ENCODE measurements at places on chromosomes 6 and 20. TPM values are rescaled to one million over a fixed set of nuclear protein-coding genes. Genes with fewer than 3 reads are reported as not detected.

The TBPL1 gene
- 67.1 TPM for polyA plus RNA-seq

The FAXC gene
- polyA plus RNA-seq: not detected

- DNase-seq: no peak
These were observed 171.6 kb downstream of the UBE3D start for GRCh38 chr6:82893889-82894652.

DNA sequence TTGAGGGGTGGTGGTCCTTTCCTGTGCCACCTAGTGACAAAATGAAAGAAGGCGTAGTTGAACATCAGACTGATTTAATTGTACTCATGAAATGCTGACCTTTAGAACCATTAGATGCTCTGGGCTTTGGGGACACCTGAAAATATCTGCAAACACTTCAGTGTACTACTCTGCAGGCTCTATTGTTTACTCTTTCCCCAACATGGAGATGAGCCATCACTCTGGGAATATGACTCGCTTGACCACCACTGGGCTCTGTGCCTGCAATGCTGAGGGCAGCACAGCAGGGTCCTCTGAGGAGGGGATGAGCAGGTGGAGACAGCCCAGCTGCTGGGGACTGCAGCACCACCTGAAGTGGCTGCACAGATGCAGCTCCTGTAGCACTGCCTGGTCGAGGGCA lies 74.8 kb upstream of the SLC24A3 start:
- no peak for DNase-seq

- no peak for DNase-seq
These were observed 33.6 kb upstream of the HSF2 start for GRCh38 chr6:122365775-122366403.

DNA sequence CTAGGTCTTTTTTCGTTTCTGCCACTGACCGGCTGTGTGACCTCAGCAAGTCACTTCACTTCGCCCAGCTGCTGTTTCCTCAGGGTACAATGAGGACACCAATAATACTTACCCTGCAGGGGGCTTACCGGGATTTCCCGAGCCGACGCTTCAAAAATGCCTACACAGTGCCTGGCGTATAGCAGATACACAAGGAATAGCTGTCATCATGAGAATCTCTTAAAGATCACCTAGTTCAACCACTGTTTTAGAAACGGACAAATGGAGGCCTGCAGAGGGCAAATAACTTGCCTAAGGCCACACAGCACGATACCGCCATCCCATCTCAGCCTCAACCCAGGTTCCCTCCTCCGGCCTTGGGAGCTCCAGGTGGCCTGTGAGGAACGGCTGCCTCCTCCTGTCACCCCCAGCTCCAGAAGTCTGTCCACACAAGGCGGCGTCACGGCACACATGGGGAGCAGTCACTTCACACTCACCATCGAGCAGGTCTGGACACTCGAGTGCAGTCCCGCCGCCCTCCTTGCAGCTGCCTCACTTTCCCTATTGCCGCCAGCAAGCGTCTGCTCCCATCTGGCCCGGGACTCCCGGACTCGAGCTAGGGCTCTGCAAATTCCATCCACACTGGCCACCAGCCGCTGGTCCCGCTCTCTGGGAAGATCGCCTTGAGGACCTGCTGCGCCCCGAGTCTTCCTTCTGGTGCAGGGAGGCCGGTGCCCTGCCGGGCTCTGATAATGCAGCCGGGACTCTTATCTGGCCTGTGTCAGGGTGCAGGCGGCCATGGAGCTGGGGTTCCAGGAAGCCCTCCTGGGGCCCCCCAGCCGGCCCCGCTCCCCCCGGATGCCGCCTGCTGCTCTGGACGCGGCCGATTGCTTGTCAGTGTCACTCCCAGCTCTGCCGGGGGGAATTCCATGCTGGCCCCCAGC lies at the start of gene RIPOR3:
RIPOR3 (minus strand) TSS at position 893 of the 923 bp plus-strand sequence; CDS start at position 479, 414 bp downstream.
- DNase-seq: no peak

DNA sequence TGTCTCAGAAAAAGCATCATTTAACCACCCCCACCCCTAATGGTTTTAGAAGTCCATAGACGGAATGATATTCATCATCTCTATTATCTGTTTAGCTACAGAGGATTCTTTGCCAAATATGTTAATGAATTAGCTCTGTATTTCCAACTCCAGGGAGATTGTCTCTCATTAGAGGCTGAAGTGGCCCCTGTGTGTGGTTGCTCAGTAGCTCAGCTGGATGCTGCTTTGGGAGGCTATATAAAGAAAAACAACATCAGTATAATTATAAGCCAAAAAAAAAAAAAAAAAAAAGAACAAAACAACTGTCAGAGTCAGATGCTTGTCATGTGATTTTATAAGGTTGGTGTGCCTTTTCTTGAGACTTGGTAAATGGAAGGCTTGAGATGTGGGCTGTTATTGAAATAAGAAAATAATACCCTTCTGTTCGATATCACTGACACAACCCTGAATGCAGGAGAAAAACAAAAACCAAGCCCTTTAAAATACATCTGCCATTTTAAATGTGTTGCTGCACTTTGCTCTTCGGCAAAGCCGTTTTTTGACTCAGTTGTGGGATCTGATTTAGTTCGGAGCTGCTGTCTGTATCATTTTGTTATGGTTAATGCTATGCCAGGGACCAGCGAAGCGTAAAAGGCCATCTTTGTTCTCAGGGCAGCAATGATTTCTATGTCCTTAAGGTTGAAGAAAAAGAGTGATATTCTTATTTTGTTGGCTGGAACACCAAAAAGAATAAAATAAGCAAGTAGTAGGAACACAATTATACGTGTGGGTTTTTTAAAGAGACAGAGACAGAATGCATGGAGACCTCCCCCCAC lies 422.6 kb downstream of the QKI start:
- DNase-seq: no peak

The SYNCRIP gene
- 39.1 TPM for polyA plus RNA-seq

The MBOAT1 gene
- 0.76 TPM for polyA plus RNA-seq

GRCh38 chr6:15244620-15245360 lies 1.1 kb upstream of the JARID2 start:
- DNase-seq: peak; percentile 68

DNA sequence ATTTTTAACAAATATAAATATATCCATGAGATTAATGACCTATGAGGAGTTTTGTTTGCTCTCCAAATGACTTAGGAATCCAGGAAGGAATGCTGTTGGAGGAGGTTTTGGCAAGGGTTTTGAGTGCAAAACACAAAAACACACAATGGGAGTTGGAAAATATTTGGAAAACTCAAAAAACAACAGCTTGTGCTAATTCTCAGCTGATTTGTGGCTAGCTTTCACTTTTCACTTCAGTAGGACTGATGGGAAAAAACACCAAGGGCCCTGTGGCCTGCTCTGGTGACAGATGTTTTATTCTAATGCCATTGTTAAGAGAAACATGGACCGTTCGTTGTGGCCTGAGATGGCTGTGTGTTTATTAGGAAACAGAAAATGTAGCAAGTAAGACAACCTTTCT lies 113.9 kb downstream of the ALDH8A1 start:
- DNase-seq: no peak

GRCh38 chr20:64102647-64103354 lies 4.6 kb downstream of the NPBWR2 start:
- no peak for DNase-seq

- no peak for DNase-seq
These were observed 10.5 kb downstream of the NKX2-2 start for GRCh38 chr20:21503345-21503744.

GRCh38 chr6:41733707-41734665 lies 1.4 kb downstream of the TFEB start:
- DNase-seq: peak; percentile 80

DNA sequence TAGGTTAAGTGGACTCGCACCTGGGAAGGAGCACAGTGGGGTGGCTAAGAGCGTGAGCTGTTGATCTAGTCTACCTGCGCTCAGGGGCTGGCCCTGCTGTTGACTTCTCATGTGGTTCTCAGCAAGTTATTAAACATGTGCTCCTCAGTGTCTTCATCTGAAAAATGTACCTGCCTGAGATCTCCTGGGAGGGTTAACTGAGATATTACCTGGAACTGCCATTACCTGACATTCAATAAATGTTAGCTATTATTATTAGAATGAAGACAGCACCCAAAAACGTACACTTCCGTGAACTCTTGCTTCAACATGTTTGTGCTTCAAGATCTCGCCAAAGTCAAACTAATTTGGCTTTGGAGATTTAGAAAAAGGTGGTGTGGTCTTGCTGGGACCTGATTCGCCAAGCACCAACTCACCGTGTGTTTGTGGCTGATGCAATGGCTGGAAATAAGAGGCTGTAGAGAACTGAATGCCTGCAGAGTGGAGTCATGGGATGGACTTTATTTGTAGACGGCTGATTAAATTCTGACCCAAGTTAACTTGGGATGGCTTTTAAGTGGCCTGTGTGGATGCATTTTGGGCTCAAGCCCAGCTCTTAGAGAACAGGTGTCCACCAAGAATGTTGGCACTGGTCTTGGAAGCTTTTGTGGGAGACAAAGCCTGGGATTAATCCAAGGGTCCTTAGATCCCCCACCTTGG lies 692.9 kb downstream of the QKI start:
- DNase-seq: no peak

- DNase-seq: peak; percentile 25
These were observed 2.0 kb downstream of the MYB start for GRCh38 chr6:135183002-135183531.

DNA sequence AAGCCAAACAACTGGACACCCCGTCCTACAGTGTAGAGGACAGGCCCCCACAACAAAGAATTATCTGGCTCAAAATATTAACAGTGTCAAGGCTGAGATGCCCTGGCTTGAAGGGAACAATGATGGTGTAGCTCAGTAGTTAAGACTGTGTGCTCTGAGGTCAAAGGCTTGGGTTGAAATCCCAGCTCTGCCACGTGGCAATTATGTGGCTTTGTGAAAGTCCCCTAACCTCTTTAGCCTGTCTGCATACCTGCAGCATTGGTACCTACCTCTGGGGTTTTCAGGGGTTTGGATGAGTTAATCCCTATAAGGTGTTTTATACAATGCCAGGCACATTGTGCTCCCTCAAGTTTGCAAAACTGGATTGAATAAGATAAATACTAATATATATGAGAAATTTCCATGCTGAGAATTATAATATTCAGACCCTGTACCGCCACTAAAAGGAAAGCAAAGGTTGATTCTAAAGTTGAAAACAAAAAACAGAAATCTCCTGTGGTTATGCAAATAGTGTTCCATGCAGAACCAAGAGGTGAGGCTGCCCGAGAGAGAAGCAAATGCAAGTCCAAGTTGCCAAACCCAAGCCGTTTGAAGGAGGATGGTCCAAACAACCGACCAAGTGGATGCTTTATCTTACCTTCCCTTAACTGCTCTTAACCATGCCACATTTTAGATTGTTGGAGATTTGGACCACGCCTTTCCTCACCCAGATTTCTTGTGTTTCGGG lies 199.8 kb downstream of the NFATC2 start:
- DNase-seq: no peak

DNA sequence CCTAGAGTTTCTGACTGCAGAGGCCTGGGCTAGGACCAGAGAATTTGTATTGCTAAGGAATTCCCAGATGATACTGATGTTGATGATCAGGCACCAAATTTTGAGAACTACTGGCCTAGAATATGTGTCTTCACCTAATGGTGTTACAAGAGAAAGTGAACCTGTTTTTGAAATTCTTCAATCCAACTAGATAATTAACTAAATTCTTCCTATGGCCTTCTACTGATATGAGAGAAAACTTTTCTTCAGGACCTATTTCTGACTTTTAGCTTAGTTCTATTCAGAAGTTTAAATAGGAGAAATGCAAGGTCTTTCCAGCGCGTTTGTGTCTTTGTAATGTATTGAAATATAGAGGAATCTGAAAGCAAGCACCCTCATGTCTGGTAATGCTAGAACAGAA lies 7.3 kb downstream of the NKAIN2 start:
- no peak for DNase-seq

GRCh38 chr6:11769811-11770545 lies 8.6 kb downstream of the ADTRP start:
- no peak for DNase-seq

DNA sequence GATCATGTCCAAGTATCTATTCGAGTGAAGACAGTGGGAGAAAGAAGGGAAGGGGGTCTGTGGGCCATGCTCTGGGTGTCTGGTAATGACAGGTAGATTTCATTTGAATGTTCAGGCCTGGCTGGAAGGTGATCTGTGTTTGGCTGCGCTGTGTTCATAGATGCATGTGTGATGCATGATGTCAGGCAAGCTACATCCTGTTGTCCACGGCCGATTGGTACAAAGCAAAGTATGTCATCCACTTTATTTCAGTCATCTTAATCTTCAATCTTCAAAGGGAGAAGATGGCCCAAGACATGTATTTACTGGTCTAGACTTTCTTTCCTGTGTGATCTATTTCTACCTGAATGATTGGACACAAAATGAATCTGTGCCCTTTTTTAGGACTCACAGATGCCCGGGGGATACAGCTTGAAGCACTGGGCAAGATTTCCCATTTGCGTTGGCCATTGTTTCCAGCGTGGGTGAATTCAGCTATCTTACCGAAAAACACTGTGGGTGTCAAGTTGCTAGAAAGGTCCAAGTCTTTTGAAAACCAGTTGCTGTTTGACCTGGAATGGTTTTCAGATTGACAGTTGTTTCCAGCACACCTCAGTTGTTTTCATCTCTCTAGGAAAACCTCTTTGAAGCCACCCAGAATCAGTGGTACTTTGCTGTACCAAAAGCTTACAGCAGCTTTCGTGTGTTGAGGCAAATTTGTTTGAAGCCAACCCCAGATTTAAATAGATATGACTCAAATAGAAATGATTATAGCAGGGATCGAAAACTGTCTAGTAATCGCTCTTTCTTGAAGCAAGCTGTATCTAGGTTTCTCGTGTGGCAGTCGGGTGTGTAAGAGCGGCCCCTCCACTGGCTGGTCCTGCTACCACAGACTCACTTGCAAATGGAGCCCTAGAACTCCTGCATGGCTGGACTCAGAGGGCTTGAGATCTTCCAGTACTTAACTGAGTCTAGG lies 27.2 kb downstream of the DUSP22 start:
- DNase-seq: no peak

The EDN3 gene
- polyA plus RNA-seq: not detected

The CST5 gene
- not detected for polyA plus RNA-seq

The TMEM74B gene
- polyA plus RNA-seq: not detected

- DNase-seq: no peak
These were observed 96.1 kb downstream of the COL12A1 start for GRCh38 chr6:75109765-75110164.

- no peak for DNase-seq
These were observed 34.4 kb downstream of the ANGPT4 start for GRCh38 chr20:881783-882144.

The MMP24OS gene
- polyA plus RNA-seq: 5.1 TPM

The SLC22A7 gene
- not detected for polyA plus RNA-seq

The SLC2A4RG gene
- polyA plus RNA-seq: 1.5 TPM

The MAPK13 gene
- polyA plus RNA-seq: 38.4 TPM

GRCh38 chr6:130359736-130360135 lies 6.1 kb upstream of the TMEM200A start:
- no peak for DNase-seq

The SIRPD gene
- polyA plus RNA-seq: 0.35 TPM

The SNPH gene
- 1.1 TPM for polyA plus RNA-seq

GRCh38 chr6:17038316-17038715 lies 63.5 kb upstream of the STMND1 start:
- DNase-seq: no peak

The NINL gene
- polyA plus RNA-seq: not detected

DNA sequence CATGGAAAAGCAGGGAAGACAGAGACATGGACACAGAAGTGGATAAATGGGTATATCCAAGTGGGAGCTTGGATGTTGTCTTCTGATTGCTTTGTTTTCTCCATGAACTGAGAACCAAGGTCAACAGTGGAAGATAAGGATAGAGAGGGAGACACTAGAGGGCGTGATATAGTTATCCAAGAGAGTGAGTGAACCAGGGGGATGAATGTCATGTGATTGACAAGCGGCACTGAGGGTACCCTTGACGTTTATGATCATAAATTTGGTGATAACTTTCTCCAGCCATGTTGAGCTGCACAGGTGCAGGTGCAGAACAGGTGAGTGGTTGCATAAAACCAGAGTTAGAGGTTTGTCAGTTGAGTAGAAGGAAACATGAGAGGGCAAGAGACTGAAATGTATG lies 20.7 kb downstream of the EBF4 start:
- peak; percentile 50 for DNase-seq

The PLG gene
- polyA plus RNA-seq: not detected
